ENCODE measurements at places on chromosomes 3 and 15.

GRCh38 chr3:111785034-111785433, 74.0 kb upstream of the PHLDB2 start:
- no peak for DNase-seq

GRCh38 chr3:12234906-12235305, 54.0 kb upstream of the PPARG start:
- no peak for DNase-seq

GRCh38 chr3:103052236-103052830, 617.5 kb downstream of the ZPLD1 start:
- DNase-seq = no peak

- no peak for DNase-seq
Observed at GRCh38 chr15:101159096-101159935, 92.5 kb downstream of the CHSY1 start.

GRCh38 chr3:133880287-133880686, 15.4 kb downstream of the RAB6B start:
- no peak for DNase-seq

DNA sequence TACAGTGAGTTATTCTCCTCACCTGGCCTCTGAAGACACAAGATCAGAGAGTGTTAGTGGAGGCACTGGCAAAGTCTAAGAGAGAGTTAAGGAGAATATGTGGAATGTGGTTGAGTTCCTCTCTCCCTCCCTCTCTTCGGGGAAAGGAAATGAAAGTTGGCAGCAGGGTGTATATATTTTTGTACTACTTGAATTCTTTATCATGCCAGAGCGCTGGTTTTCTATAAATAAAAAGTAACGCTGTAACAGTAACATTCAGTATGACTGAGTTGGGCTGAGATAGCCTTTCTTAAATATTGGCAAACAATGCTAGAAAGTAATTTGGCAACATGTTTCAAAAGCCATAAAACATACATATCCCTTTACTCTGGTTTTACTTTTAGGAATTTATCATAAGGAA, 77.5 kb upstream of the TNFAIP8L3 start:
- peak; percentile 6 for DNase-seq

- DNase-seq = no peak
Observed at GRCh38 chr15:31079519-31079918, 22.0 kb downstream of the TRPM1 start.

GRCh38 chr15:96183514-96183850, 147.0 kb upstream of the NR2F2 start:
- DNase-seq = no peak

DNA sequence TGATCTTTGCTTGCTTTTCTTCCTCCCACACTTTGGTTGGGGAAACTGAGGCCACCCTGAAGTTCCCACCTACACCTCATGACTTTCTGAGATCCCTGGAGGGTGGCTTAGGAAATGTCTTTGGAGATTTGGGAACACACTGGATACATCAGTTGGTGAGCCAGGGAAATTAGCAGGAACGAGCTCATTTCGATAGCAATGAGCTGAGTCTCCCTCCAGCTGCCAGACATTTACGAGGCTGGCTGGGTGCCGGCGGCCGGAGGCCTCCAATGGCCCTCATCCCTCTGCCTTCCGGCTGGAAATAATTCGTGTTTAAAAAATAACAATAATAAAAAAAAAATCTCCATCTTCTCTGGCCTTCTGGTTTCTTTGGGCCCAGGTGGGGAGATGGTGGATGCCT, 38.8 kb downstream of the SMAD6 start:
- DNase-seq = peak; percentile 49

DNA sequence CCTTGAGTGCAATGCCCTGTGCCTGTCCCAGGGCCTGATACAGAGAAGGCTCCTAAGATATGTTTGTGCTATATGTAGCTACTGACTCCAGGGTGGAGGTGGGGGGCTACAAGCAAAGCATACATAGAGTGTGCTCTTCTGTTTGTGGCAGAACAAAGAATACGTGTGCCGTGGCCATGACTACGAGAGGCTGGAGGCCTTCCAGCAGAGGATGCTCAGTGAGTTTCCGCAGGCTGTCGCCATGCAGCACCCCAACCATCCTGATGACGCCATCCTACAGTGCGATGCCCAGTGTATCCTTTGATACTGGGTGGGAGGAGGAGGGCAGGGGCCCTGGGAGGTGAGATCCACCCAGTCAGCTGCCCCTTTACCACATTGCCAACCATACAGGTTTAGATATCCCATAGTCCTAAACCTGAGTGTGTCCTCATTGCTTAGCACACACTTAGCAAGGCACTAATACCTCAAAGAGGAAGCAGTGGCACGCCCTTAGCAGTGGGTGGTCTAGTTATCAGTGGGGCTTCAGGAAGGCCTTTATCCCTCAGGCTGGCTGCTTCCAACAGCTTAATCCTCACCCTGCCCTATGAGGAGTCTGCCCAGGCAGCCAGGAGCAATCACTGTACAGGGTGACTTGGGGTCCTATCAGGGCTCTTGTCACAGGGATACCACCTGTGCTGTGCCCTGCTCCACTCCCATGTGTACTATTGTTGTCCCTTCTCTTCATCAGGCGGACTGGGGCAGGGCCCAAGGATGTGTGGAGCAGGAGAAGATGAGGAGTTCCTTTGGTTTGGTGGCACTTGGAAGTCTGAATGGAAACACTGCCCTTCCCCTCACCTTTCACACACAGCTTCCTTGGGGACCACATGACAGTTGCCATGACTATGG, 30.1 kb upstream of the MANF start:
- no peak for DNase-seq

- no peak for DNase-seq
Observed at GRCh38 chr15:54150255-54150654, 172.0 kb downstream of the UNC13C start.

DNA sequence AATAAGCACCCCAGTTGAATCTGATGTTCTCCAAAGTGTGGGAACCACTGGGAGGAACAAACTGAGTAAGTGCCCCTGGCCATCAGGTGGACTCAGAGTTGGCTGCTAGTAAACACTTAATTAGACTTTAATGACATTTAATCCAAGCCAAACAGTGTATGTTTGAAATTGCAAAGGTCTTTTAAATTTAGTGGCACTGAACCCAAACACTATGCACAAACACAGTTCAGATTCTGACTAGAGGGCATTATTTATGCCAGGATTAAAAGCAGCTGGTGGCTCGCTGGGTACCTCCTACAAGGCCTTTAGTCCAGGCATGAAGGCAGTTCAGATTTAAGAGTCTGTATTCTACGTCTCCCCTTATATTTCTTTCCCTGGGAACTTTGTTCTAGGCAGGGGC, 264.8 kb downstream of the CLSTN2 start:
- no peak for DNase-seq

GRCh38 chr3:171809611-171809860, 747 bp downstream of the PLD1 start:
- DNase-seq = no peak

DNA sequence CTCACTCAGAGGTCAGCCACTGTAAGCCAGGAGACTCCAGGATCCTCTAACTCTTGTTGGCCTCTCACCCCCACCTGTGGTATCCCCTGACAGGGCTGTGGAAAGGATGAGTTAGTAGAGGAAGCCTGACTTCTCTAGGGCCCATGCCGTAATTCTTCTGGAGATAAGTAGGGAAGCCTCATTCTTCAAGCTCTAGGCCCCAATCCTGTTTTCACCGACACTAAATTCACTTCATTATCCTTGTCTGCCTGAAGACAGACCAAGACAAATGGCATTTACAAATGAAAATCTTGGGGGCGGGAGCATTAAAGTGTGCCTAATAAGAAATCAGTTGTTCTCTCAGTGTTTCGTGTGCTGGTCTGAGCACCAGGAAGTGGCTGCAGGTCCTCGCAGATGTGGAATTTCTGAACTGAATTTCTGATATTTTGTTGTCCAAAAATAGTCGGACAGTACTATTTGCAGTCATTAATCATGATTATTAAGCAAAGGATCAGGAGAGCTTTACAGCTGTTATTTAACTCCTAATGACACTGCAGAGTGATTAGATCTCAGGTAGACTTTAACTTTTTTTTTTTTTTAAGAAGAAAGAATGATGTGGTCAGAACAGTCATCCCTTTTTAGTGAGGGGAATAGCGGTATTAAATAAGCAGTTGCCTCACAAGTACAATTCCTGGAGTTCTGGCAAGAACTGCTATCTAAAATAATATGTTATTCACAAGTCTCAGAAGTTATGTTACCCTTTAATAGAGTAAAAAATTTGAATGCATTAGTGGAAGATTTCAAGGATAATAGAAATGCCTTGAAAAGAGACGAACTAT, 58.4 kb downstream of the RBMS3 start:
- DNase-seq = peak; percentile 32

DNA sequence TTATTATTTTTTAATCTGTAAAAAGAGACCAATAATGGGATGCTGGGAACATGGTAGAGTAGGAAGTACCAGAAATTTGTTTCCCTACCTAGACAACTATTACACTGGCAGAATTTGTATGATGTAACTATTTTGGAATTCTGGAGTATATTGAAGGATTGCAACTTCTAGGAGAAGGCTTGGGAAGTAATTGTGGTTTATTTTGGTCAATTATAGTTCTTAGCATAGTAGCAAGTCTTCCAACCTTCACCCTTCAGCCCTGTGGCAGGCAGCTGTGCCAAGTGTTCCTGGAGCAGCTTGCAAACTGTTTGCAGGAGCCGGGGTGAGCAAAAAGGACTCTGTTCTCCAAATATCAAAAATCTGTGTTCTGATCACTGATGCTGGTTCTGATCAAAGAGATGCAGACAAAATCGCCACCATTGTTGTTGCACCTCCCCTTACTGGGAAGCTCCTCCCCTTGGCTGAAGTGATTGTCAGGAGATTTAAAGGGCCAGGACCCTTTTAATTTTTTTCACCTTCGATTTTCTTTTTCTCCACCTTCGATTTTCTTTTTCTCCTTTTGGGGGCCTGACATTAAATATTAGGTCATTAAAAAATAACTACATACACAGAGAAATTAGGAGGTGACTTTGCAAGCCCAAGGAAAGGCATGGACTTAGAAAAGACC, 363.3 kb downstream of the SLC9A9 start:
- no peak for DNase-seq

GRCh38 chr15:78207110-78207458, 27.3 kb downstream of the ACSBG1 start:
- no peak for DNase-seq

DNA sequence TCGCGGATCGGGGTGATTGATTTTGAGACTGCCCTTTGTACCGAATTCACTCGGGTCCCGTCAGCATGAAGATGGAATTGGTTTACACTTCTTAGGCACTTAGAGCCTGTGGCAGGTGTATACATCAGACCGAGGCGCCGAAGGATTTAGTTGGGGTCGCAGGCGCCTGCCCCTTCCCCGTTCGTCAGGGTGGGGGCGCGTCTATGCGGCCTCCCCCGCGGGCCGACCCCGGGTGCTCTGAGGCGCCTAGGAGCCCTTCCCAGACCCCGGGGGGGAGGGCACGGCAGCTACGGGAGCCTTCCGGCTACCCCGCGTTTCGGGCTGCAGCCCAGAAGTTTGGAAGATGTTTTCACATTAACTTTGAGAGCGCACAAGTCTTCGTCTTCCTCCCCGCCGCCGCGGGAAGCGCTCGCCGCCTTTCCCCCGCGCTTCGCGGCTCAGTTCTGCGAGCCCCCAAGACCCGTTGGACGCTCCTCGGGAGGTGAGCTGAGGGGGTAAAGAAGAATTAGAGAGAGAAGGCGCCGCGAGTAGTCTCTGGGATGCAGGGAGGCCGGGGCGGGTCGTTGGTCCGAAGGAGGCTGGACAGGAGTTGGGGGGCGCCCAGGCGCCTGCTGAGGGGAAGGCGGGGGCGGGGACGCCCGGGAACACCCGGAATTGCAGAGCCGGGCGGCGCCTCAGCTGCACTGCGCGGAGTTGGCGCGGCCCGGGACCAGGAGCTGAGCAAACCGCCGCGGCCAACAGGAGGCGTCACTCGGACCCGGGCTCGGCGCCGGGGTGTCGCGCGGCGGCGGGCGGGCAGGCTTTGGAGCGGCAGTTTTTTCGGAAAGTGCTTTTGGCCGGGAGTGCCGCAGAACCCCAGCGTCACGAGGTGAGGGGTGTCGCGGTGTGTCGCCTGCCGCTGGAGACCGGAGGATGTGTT, 780 bp downstream of the TIPARP start:
- peak; percentile 13 for DNase-seq

DNA sequence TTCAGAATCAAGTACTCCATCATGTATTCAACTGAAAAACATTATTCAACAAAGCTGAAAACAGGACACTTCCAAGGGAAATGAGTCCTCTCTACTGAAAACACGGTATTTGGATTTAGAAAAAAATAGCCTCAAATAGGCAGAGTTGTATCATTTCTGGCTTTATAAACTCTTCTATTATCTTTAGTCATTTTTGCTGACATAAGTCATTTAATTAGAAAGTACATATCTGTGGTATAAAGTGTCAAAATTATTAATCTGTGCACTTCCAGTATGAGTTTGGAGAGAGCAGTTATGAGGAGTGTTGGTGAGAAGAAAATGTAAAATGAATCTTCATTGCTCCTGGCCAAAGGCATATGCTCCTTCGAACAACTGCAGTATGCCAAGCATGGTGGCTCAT, 59.3 kb downstream of the INO80 start:
- DNase-seq = no peak

- no peak for DNase-seq
Observed at GRCh38 chr15:36458411-36458810, 121.0 kb upstream of the CDIN1 start.

DNA sequence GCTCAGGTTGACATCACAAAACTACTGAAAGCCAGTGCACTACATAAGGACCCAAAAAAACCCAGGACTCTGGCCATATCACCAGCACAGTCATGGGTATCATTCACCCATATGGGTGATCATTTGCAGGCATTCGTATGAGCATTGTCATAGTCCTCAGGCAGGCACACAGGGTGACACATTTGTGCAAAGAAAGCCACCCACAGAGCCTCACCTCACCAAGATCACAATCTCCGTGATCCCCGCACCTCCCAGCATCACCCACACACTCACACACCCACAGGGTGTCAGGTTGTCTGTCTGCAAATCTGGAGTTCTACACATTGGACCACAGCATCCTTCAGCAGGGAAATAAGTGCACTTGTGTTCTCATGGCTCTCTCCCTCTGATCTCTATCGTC, 166.0 kb upstream of the LPP start:
- DNase-seq = no peak

DNA sequence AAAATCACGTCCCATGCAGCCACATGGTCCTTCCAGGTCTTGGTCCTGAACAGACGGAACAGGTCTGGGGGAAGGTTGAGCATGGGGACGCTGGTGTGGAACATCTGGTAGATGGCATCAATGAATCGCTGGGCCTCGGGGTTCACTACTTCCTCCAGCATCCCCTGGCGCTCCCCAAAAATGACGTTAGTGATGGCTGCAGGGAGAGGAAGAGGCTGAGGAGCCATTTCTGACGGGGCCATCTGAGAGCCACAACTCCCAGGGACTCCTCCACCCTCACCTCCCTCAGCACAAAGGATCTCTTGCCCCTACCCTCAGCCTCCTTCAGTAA, 23.7 kb downstream of the CYP11A1 start:
- no peak for DNase-seq

GRCh38 chr3:4394048-4394447, 73.0 kb downstream of the SUMF1 start:
- peak; percentile 28 for DNase-seq

Measured in A172 (cell line).